ENCODE measurements at places on chromosomes 5 and 9.

GRCh38 chr5:172420235-172420939 is 33.9 kb downstream of the SH3PXD2B start:
- DNase-seq, result peak; percentile 3

GRCh38 chr5:61949054-61949678 is 356.8 kb upstream of the KIF2A start:
- DNase-seq, result no peak

GRCh38 chr5:145385276-145385675 is 449.9 kb downstream of the PRELID2 start:
- DNase-seq, result no peak

GRCh38 chr9:18746631-18747030 is 272.7 kb downstream of the ADAMTSL1 start:
- no peak for DNase-seq

DNA sequence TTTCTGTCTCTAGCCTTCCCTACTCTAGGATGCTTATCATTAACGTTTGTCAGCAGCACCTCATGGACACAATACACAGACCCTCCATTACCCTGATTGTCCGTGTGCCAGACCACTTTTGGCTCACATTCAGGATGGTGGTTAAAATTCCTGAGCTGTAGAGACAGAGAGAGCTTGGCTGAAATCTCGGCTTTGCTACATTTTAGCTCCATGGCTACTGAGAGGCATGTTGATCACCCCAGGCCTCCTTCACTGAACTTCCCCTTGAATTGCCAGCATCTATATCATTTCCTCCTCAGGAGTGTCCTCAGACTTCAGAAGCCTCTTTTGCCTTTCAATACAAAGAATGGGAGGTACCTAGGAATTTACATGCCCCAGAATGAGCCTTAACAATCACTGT is 104.7 kb upstream of the ISL1 start:
- DNase-seq, result no peak

DNA sequence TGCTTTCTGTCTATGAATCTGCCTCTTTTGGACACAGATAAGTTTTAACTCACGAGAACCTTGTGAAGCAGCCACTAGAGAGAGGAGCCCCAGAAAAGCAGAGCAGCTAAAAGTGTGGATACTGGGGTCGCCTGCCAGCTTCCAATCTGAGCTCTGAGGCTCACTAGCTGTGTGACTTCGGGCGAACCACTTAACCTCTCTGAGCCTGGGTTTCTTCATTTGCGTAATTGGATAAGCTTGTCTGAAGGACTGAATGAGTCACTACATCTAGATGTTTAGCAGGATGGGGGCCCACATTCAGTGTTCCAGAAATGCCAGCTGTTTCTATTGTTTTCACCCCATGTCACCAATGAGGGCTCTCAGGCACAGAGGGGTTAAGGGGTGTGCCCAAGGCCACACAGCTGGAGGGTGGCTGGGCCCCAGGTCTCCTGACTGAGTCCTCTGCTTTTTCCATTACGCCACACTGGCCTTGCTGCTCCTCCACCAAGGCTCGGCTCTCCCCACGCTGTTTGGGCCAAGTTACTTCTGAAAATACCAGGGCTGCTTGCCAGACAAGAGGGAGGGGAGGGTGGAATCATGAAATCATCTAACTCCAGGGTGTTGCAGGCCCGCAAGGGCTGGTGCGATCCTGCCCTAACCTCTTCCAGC is 36.2 kb downstream of the SH3PXD2B start:
- no peak for DNase-seq

- DNase-seq, result no peak
Observed at GRCh38 chr9:105541838-105542237, 16.1 kb upstream of the FKTN start.

- DNase-seq, result no peak
Observed at GRCh38 chr9:14400658-14400995, 86.7 kb upstream of the NFIB start.
